ENCODE measurements at places on chromosomes 7 and 10. TPM values are rescaled to one million over a fixed set of nuclear protein-coding genes. Genes with fewer than 3 reads are reported as not detected.

GRCh38 chr7:6630007-6630849 is 6.9 kb upstream of the ZNF316 start:
- no peak overlapping the region for H3K27ac ChIP-seq
- DNase-seq = no peak
- no peak overlapping the region for H3K4me3 ChIP-seq
- no peaks in the 10 kb centered on the region for H3K27me3 ChIP-seq
- peaks cover 3% of the 10 kb centered on the region for H3K4me1 ChIP-seq

DNA sequence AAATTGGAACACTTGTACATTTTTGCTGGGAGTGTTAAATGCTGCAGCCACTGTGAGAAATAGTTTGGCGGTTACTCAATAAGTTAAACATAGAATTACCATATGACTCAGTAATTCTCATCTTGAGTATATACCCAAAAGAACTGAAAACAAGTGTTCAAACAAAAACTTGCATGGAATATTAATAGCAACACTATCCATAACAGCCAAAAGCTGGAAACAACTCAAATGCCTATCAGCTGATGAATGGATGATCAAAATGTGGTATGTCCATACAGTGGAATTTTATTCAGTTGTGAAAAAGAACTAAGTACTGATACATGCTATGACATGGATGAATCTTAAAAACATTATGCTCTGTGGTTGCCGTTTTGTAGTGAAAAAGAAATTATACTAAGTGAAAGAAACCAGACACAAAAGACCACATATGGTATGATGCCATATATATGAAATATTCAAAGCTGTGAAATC is 63.0 kb upstream of the SP4 start:
- no peaks in the 10 kb centered on the region for H3K27me3 ChIP-seq
- H3K4me1 ChIP-seq = peaks cover 6% of the 10 kb centered on the region
- no peaks in the 10 kb centered on the region for H3K36me3 ChIP-seq

- H3K27ac ChIP-seq = no peak overlapping the region
- H3K4me3 ChIP-seq = no peak overlapping the region
- H3K27me3 ChIP-seq = no peaks in the 10 kb centered on the region
- H3K4me1 ChIP-seq = no peaks in the 10 kb centered on the region
- DNase-seq = peak; percentile 8
- H3K36me3 ChIP-seq = no peaks in the 10 kb centered on the region
Observed at GRCh38 chr10:15419279-15419874, 48.3 kb upstream of the FAM171A1 start.

- no peak for DNase-seq
- no peaks in the 10 kb centered on the region for H3K36me3 ChIP-seq
- H3K27me3 ChIP-seq = no peaks in the 10 kb centered on the region
- no peak overlapping the region for H3K4me3 ChIP-seq
Observed at GRCh38 chr10:70661623-70662361, 10.5 kb upstream of the ADAMTS14 start.

CLCN1 gene
- not detected for total RNA-seq

- no peak for DNase-seq
- H3K27me3 ChIP-seq = no peaks in the 10 kb centered on the region
- no peak overlapping the region for H3K4me3 ChIP-seq
- H3K4me1 ChIP-seq = peaks cover 21% of the 10 kb centered on the region
- H3K36me3 ChIP-seq = no peaks in the 10 kb centered on the region
Observed at GRCh38 chr10:101450277-101451080, 96.5 kb downstream of the BTRC start.

TMEM184A gene
- not detected for total RNA-seq

GRCh38 chr7:141208539-141208938 is 134.7 kb downstream of the TMEM178B start:
- H3K27ac ChIP-seq = no peak overlapping the region
- H3K36me3 ChIP-seq = no peaks in the 10 kb centered on the region
- no peaks in the 10 kb centered on the region for H3K4me1 ChIP-seq
- no peak for DNase-seq

GRCh38 chr7:44150966-44151941 is 10.1 kb upstream of the MYL7 start:
- DNase-seq = no peak
- peaks cover 6% of the 10 kb centered on the region for H3K4me1 ChIP-seq
- no peaks in the 10 kb centered on the region for H3K27me3 ChIP-seq
- no peak overlapping the region for H3K27ac ChIP-seq
- no peaks in the 10 kb centered on the region for H3K36me3 ChIP-seq
